ENCODE measurements at places on chromosomes 5 and 9.

DNA sequence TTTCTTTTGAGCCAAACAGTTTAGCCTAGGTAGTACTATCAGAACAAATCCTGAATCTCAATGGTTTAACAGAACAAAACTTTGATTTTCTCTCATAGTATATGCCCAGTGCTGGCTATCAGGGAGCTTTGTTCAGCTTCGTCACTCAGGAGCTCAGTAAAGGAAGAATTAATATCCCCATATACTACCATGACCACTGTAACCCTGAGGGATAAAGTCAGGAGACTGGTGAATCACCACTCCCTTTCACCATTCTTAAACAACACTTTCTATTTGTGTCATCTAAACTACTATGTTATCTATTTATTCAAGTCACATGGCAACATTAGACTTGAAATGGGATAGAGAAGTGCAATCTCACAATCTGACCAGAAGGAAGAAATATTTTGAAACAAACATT is 522.6 kb upstream of the COX7C start:
- no peak for DNase-seq

GRCh38 chr9:131053896-131054295 is 42.4 kb upstream of the AIF1L start:
- DNase-seq: no peak

GRCh38 chr5:89733772-89734171 is 675.8 kb downstream of the CETN3 start:
- DNase-seq: no peak

DNA sequence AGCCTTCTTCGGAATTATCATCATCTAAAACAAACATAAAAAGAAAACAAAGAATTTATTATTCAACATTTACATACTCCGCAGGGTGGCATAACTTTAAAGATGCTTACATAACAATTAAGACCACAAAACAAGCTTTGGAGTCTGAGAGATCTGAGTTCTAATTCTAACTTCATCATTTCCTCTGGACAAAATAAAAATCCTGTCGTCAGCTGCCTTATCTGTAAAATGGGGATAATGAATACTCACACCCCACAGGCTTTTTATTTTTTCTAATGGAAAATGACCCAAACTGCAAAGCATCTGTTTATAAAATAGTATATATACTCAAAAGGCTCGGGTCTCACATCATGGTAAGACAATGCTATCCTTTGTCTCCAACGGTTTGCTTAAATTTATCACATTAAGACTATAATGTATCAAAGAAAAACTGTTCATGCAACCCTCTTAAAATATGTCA is 4.3 kb downstream of the ARRDC3 start:
- no peak for DNase-seq

DNA sequence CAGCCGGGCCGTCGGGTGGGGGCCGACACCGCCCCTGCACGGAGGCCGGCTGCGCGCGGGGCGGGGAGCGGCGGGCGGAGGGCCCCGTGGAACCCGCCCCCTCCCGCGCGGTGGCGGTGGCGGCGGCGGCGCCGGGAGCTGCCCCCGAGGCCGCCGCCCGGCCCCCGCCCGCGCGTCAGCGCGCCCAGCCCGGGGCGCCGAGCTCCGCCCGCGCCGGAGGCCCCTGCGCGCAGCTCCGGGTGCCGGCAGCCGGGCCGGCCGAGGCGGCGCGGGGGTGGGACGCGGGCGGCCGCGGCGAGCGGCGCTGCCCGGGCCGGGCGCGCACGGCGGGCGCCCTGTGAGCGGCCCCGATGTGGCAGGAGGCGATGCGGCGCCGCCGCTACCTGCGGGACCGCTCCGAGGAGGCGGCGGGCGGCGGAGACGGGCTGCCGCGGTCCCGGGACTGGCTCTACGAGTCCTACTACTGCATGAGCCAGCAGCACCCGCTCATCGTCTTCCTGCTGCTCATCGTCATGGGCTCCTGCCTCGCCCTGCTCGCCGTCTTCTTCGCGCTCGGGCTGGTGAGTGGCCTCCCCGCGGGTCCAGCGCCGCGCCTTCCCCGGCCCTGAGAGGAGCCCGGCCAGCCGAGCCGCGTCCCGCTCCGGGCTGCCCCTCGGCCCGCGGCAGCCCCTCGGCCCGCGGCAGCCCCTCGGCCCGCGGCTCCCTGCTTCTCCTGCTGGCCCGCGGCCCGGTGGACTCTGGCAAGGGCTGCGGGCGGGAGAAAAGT is at the start of gene ADCY2:
TSS of gene ADCY2 (plus strand) at position 192 of the 766 bp plus-strand sequence. CDS start at position 351, 159 bp downstream.
- DNase-seq: no peak

GRCh38 chr9:17613758-17614157 is 34.9 kb downstream of the SH3GL2 start:
- DNase-seq: peak; percentile 60

DNA sequence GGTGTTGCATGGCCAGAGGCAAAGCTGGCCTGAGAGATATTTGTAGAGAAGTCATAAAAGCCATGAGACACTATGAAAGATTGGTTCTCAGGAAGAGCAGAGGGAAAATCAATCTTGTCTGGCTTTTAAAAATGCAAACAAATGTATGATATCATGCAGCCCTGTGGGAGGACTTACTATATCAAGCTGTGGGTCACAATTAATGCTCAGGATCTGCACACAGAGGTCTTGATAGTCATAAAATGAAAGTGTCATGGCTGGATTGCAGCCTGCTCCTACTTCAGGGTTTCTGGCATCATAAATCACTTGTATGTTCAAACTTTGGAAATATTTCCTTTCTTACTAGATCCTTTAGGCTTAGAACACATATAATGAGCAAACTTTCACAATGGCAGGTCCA is 151.5 kb downstream of the SEMA6A start:
- DNase-seq: no peak

GRCh38 chr9:109401990-109402318 is 81.1 kb upstream of the EPB41L4B start:
- DNase-seq: no peak

DNA sequence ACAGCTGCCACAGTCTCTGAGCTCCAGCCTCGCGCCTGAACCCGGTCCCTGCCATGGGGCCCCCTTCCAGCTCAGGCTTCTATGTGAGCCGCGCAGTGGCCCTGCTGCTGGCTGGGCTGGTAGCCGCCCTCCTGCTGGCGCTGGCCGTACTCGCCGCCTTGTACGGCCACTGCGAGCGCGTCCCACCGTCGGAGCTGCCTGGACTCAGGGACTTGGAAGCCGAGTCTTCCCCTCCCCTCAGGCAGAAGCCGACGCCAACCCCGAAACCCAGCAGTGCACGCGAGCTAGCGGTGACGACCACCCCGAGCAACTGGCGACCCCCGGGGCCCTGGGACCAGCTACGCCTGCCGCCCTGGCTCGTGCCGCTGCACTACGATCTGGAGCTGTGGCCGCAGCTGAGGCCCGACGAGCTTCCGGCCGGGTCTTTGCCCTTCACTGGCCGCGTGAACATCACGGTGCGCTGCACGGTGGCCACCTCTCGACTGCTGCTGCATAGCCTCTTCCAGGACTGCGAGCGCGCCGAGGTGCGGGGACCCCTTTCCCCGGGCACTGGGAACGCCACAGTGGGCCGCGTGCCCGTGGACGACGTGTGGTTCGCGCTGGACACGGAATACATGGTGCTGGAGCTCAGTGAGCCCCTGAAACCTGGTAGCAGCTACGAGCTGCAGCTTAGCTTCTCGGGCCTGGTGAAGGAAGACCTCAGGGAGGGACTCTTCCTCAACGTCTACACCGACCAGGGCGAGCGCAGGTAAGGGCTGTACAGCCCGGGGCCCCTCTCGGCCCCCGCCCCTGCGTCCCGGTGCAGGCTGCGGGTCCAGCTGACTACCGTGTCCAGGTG is 509 bp downstream of the LVRN start:
- DNase-seq: no peak

- DNase-seq: no peak
These were observed 86.5 kb upstream of the ANKRD55 start for GRCh38 chr5:56319526-56320181.

- DNase-seq: peak; percentile 49
These were observed 106.8 kb upstream of the CD180 start for GRCh38 chr5:67303356-67303755.

- no peak for DNase-seq
These were observed 38.2 kb downstream of the FOCAD start for GRCh38 chr9:20722221-20722620.

DNA sequence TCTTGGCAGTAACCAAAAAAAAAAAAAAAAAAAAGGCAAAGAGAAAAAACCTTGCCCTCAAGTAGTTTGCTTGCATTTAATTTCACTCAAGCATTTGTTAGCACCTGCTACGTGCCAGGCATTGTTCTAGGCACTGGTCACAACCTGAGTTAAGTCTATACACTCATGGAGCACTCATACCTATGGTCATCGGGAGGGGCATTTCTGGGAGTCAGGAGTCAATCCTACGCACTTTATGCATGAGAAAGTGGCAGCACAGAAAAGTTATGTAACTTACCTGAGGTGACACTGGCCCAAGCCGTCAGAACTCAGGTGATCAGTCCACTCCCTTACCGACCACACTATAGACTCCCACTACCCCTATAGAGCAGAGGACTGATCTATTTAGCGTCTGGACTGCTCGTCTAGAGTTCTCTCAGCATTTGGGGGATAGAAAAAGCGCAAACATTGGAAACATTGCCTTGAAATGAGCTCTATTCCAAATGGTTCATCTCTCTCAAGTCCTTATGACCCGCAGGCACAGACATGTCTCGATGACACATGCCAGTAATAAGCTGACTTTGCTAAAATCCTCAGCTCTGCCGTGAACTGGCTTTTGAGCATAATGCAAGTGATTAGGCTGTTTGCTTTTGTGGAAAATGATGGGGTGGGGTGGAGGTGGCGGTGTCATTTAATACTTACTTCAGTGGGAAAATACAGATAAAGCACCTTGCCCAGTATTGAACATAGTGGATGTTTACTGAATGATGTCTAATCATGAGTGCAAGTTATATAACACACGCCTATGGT is 160.2 kb downstream of the ARHGEF28 start:
- DNase-seq: no peak

GRCh38 chr9:13690595-13690994 is 411.1 kb upstream of the MPDZ start:
- DNase-seq: no peak

DNA sequence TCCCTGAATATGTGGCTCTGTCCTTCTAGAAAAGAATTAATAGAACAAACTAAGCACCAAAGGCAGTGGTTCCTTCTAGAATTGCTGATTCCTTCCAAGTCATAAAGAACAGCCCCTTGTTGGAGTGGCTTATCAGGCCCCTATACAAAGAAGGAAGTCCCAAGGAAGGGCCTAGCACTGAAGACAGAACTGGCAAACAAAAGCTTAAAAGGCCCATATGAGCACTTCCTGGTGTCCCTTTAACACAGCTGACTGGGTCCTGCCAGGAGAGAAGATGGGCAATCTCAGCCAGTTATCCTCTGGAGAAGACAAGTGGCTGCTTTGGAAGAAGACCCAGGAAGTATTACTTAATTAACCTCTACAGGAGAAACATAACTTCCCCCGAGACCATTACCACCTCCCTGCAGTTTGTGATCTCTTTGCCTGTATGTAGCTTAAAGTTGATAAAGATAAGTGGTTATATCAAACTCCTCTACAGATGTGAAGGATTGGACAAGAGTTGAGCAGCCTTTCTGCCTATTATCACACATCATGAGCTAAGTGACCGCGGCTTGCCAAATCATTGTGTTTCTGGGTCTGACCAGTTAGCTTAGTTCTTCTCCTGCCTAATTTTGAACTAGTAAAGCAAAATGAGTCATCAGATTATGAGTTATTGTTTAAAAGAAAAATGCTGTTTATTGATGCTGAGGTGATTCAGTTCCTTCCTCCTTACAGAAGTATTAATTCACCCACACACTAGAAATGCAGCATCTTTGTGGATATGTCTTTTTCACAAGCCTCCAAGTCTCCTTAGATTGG is 13.3 kb upstream of the STING1 start:
- peak; percentile 71 for DNase-seq

DNA sequence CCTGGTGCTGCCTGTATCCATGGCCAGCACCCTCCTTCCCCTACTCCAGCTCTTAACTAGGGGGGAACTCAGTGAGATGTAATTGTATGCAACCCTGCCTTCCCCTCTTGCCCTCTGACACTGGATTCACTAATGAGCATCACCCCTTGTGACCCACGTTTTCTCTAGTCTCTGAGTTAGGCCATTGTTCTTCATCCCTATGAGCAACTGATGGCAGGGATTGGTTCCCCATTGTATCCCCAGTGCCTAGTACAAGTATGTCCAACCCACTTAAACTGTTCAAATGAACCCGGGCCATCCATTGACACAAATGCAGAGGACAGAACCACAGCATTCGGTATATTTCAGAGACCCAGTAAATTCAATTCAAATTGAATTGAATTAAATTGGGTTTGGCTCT is 77.6 kb upstream of the ASTN2 start:
- DNase-seq: no peak

DNA sequence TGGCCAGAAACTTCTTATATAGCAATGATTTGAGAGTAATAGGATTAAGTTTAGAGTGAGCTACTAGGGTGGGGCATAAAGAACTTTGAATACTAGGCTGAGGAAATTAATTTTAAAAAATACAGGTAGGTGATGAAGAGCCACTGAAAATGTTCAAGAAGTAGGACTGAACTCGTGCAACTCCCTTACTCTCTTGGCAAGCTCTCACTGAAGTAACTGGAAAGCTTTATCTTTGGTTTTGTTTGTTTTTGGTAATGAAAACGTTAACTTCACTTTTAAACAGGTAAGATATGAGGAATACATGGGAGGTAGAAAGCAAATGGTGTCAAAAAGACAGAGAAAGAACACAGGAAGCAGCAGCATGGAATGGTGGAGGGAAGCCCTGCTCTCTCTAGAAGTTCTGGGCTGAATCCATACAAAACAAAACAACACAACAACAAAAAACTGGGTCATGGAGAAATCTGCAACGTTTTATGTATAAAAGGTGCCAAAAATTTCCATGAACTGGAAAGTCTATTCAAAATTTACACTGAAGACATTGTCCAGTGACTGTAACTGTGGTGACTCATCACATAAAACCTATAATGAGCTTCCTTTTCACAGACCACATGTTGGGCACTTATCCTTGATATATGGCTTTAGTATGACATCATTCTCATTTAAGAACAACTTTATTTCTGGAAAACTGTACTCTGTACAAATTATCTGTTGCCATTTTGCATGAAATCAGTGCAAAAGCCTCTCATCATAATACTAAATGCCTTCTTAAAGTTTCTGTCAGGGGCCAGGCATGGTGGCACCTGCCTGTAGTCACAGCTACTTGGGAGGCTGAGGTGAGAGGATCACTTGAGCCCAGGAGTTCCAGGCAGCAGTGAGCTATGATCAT is 91.2 kb upstream of the CHD1 start:
- peak; percentile 90 for DNase-seq

- DNase-seq: no peak
These were observed 1138.9 kb upstream of the WWC1 start for GRCh38 chr5:167152561-167152960.

DNA sequence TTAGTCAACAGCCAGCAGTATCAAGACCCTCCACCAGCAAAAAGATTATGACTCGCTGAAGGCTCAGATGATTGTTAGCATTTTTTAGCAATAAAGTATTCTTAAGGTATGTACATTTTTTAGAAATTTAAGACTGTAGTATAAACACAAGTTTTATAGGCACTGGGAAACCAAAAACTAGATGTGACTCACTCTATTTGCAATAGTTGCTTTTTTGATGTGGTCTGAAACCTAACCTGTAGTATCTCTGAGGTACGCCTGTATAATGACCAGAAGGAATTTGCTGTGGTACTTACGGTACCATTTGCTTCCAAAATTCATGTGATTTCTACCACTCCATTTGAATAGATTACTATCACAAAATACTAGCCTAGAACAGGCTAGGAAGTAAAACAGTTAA is 60.8 kb downstream of the WDR41 start:
- DNase-seq: peak; percentile 60

GRCh38 chr5:27832886-27833285 is 794.5 kb upstream of the CDH9 start:
- DNase-seq: no peak

Data from HFFc6 (cell line).